T1000 (cell line): ENCODE measurements at places on chromosomes 13 and 19.

DNA sequence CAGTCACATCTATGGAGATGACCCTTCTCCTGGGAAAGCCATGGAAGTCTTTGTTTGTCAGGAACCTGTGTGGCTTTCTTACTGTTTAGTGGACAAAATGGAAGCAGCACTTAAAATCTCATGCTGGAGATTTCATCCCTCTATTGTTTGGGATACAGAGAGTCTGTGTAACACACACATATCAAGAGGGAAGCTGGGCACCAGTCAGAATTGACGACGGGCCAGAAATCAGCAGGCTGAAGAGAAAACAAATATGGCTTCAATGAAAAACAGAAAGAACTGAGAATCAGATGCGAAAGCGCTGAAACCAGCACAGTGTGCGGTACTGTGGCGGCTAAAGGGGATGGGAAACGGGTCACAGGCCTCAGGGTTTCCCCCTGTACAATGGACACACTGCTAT lies 72.2 kb upstream of the WASF3 start:
- no peak for DNase-seq

- DNase-seq = no peak
Measured at GRCh38 chr19:56983804-56984203, 136.0 kb upstream of the USP29 start.

DNA sequence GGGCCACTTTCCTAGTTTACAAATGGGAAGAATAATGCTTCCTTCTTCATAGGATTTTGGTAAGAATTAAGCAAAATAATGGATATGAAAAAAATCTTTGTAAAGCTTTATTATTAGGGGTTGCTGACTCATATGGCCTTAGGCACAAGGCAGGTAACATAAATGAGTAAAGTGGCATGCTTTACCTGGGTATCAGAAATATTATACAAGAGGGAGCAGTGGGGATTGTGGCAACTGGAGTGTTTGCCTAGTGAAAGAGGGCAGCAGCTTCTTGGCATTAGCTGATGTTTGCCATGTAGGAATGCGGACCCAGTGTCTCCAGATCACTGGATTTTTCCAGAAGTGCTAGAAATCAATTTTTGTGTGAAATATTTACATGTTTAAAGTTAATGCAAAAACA lies 19.5 kb downstream of the WDFY2 start:
- DNase-seq = no peak

DNA sequence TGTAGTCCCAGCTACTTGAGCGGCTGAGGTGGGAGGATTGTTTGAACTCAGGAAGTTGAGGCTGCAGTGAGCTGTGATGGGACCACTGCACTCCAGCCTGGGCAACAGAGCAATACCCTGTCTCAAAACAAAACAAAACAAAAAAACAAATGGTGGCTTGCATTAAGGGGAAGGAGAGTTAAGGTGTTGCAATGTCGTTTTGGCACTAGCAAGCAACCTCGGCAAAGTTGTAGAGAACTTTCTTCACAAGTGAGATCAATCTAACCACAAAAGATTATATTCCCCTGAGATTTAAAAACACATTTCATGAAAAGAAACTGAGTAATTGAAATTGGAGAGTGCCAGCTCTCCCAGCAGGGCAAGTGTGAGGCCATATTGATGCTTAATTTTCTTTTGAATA lies 153.7 kb downstream of the KLF5 start:
- no peak for DNase-seq

- DNase-seq = no peak
Measured at GRCh38 chr13:32616883-32617511, 30.7 kb downstream of the PDS5B start.

DNA sequence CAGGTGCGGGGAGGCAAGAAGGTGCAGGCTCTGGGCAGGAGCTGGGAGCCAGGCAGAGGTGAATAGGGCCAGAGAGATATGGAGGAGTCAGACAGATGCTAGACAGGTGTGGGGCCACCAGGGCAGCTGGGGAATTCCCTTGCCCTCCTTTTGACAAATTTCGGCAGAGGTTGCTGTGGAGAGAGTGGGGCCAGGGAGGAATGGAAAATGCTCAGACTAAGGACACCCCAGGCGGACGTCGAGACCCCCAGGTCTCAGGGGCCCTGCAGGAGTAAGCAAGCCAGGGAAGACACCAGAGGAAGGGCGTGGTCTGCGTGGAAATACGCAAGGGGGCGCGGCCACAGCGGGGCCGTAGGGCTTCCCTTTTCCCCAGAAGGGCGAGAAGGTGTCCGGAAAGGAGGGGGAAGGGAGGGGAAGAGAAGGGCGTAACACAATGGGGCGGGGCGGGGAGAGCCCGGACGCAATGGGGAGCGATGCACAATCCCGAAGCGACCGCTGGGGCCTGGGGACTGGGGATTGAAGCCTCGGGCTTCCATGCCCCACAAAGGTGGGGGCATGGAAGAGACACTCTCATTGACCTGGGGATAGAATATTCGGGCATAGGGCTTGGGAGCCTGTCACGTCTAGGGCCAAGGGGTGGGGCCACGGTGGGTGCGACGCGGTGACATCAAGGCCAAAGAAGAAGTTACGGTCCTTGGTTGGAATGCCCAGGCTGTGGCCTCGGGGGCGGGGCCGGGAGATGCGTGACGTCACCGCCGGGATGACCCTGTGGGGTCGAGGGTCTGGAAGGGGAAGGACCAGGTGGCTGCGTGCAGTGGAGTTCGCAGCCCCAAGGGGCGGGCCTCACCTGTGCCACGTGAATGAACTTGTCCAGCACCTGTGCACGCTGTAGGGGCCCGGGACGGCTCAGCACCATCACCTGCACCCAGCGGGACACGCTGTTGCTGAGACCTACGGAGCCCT lies 8.2 kb downstream of the RASGRP4 start:
- no peak for DNase-seq

DNA sequence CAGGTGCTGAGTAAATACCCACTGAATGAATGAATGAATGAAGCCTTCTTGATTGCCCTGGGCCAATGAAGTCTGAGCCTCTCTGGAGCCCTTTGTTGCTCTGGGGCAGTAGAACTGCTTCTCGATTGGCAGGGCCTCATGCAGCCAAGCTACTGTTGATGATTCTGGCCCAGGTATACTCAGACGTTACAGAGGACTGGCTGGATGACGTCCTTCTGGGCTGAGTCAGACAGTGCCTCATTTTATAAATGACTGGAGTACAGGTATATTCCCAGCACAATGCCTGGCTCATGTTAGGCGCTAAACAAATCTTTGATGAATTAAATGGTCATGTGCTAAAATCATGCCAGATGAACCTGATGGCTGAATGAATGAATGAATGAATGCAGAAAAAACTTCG lies 243.8 kb upstream of the MAB21L1 start:
- no peak for DNase-seq

- no peak for DNase-seq
Measured at GRCh38 chr13:44730851-44731250, 154.7 kb upstream of the TSC22D1 start.

- DNase-seq = no peak
Measured at GRCh38 chr13:98174307-98174706, 2.8 kb downstream of the RNF113B start.

- DNase-seq = no peak
Measured at GRCh38 chr19:3370728-3371591, 4.6 kb downstream of the NFIC start.

- no peak for DNase-seq
Measured at GRCh38 chr19:28394725-28395124, 818.2 kb downstream of the UQCRFS1 start.

GRCh38 chr19:29708554-29709439 lies 6.3 kb downstream of the C19orf12 start:
- no peak for DNase-seq

GRCh38 chr19:17244618-17245534 lies 843 bp downstream of the NR2F6 start:
- no peak for DNase-seq

GRCh38 chr19:54576411-54576976 lies 2.9 kb downstream of the LILRA2 start:
- DNase-seq = no peak

DNA sequence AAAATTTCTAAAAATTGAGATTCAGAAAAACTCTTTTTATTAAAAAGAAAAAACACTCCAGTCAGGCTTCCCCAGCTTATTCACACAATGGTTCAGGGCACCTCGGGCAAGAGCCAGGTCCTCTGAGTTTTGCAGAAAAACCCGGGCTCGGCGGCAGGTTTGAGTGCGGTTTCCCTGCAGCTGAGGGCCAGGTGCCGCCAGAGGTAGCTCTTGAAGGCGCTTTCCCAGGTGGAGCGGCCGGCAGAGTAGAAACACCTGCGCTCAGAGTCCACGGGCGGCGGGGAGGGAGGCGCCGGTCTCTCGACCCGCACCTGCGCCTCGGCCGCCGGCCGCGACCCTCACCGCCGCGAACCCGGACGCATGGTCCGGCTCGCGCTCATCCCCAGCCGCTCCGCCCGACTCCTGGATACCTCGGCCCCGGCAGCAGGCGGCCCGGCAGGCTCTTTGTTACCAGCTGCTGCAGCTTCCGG lies 444 bp downstream of the PROSER1 start:
- no peak for DNase-seq

DNA sequence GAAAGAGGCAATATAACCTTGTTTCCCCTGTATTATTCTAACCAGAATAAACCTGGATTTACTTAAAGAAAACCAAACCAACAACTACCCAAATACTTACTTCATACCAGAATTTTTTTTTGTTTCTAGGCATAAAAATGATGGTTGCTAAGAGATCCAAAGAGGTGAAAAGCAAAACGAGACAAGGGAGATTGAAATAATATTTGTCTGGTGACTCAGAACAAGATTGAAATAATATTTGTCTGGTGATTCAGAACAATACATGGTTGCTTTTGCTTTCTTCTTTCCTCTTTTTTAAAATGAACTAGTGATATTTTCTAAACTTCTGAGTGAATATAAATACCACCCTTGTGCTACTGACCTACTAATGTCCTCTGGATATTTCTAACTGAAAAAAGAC lies 592.9 kb downstream of the KCTD12 start:
- DNase-seq = no peak

DNA sequence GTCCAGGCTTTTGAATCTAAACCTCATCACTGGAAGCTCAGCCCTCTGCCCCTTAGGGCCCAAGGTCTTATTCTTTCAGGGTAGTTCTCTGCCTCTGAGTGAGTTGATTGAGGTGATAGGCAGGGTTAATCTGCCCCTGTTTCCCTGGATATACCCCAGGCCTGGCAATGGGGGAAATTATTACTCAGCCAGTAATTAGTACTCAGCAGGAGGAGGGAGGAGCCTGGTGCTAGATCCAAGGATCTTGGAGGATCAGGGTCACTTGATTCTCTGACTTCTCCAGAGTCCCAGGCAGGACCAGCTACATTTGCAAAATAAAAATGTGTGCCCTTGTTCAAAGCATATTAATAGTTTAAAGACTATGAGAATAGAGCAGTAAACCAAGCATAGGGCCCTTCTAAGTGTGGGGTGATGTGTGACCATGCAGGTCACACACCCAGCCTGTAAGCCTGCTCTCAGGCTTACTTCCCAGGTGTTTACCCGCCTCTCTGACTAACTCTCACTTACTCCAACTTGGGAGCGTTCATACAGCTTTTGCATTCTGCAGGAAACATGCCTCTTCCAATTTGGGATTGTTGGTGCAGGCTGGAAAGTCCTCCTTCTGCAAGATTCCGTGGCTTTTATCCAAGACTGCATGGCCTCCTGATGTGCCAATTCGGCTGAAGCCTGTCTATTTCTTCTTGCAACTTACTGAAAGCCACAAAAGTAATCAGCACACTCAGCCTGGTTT lies 7.9 kb upstream of the STK24 start:
- no peak for DNase-seq

- peak; percentile 72 for DNase-seq
Measured at GRCh38 chr19:11324079-11324661, 15.3 kb downstream of the RAB3D start.

- DNase-seq = no peak
Measured at GRCh38 chr19:56150358-56150757, 9.3 kb downstream of the ZNF444 start.

DNA sequence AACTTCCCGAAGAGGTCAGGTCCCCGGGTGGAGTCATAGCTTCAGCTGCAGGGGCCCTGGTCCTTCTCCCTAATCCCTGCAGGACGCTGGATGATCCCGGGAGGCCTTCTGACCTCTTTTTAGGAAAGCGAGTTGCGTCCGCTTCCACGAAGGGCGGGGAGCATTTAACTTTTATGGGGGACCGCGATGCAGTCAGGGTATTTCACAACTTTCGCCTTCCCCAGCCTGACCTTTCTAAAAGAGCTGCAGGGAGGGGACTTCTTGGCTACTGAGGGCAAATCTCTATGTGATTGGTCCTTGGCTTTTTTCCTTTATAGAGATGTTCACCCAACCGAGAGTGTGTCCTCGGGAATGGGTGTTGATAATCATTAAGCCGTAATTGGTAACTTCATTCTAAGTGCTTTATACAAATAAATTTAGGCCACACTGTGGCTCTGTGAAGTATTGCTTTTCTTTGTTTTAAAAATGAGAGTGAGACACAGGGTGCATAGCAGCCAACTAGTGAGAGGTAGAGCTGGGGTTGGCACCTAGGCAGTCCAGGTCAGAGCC lies 778 bp downstream of the ZNF230 start:
- no peak for DNase-seq

GRCh38 chr19:48340995-48341394 lies 15.6 kb downstream of the EMP3 start:
- DNase-seq = no peak

GRCh38 chr19:32373585-32374295 lies 28.3 kb downstream of the ZNF507 start:
- peak; percentile 76 for DNase-seq

- DNase-seq = peak; percentile 42
Measured at GRCh38 chr19:6048793-6049405, 61.4 kb downstream of the RFX2 start.

GRCh38 chr19:58409010-58409790 lies 751 bp downstream of the ZNF584 start:
- no peak for DNase-seq

GRCh38 chr19:4633140-4633967 lies 6.0 kb upstream of the TNFAIP8L1 start:
- peak; percentile 51 for DNase-seq

DNA sequence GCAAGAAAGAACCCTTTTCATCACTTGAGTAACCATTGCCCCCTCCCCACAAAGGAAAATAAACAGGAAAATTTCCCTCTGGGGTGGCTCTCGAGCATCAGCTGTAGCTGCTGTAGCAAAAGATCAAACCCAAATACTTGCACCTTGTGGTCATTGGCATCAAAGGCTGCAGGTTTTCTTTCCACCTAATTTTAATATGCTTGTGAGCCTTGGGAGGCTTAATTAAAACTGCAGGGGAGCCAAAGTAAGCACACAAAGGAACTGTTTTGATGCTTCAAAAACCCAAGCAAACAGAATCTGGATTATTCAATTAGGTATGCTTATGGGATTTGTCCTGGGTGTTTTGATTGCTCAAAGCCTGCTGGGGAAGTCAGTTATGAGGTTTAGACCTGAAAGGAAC lies 119.5 kb downstream of the SHISA2 start:
- DNase-seq = no peak

- DNase-seq = no peak
Measured at GRCh38 chr13:113365583-113365970, 1.6 kb upstream of the GRTP1 start.

GRCh38 chr13:110018009-110018408 lies 231.6 kb upstream of the IRS2 start:
- peak; percentile 40 for DNase-seq
